Ovary (tissue), 10 donors: ENCODE measurements at places on chromosomes 5 and 9. TPM values are rescaled to one million over a fixed set of nuclear protein-coding genes. Genes with fewer than 3 reads are reported as not detected.

LCN9 gene
- total RNA-seq, result not detected

PCDHA12 gene
- 1.3 TPM for total RNA-seq

CCDC192 gene
- total RNA-seq, result 1.4 TPM

STPG3 gene
- total RNA-seq, result not detected

ST8SIA4 gene
- total RNA-seq, result 1.2 TPM

DBH gene
- not detected for total RNA-seq

NUTM2G gene
- not detected for total RNA-seq

WHRN gene
- total RNA-seq, result 27.5 TPM

TMEM171 gene
- not detected for total RNA-seq

SLC6A7 gene
- not detected for total RNA-seq

GABRA6 gene
- not detected for total RNA-seq

SLCO6A1 gene
- not detected for total RNA-seq

SPATA31E1 gene
- total RNA-seq, result not detected

TMEM38B gene
- 16.3 TPM for total RNA-seq

ANKRD18B gene
- total RNA-seq, result 2.8 TPM

OR1Q1 gene
- not detected for total RNA-seq

PCYOX1L gene
- total RNA-seq, result 11.5 TPM

SPAAR gene
- 2.0 TPM for total RNA-seq

WNT8A gene
- not detected for total RNA-seq

PCDHB5 gene
- total RNA-seq, result 13.9 TPM

RELL2 gene
- 0.58 TPM for total RNA-seq

GPR150 gene
- total RNA-seq, result 0.10 TPM

SH2D3C gene
- 10.2 TPM for total RNA-seq

GOLGA2 gene
- total RNA-seq, result 65.7 TPM

SLC27A6 gene
- 22.2 TPM for total RNA-seq

HTR1A gene
- total RNA-seq, result 1.7 TPM

GDF9 gene
- 0.20 TPM for total RNA-seq

SOX30 gene
- 0.11 TPM for total RNA-seq

CMYA5 gene
- total RNA-seq, result 42.9 TPM

DIAPH1 gene
- 44.0 TPM for total RNA-seq

PCDHGA8 gene
- total RNA-seq, result 5.3 TPM

SNCAIP gene
- 51.6 TPM for total RNA-seq

F2R gene
- total RNA-seq, result 4.9 TPM

INSL6 gene
- total RNA-seq, result not detected

TICAM2 gene
- total RNA-seq, result 5.5 TPM

PCDHA1 gene
- not detected for total RNA-seq

DAB2IP gene
- 24.3 TPM for total RNA-seq

SEPTIN8 gene
- 34.7 TPM for total RNA-seq
